ENCODE measurements at places on chromosomes 6 and 20.

DNA sequence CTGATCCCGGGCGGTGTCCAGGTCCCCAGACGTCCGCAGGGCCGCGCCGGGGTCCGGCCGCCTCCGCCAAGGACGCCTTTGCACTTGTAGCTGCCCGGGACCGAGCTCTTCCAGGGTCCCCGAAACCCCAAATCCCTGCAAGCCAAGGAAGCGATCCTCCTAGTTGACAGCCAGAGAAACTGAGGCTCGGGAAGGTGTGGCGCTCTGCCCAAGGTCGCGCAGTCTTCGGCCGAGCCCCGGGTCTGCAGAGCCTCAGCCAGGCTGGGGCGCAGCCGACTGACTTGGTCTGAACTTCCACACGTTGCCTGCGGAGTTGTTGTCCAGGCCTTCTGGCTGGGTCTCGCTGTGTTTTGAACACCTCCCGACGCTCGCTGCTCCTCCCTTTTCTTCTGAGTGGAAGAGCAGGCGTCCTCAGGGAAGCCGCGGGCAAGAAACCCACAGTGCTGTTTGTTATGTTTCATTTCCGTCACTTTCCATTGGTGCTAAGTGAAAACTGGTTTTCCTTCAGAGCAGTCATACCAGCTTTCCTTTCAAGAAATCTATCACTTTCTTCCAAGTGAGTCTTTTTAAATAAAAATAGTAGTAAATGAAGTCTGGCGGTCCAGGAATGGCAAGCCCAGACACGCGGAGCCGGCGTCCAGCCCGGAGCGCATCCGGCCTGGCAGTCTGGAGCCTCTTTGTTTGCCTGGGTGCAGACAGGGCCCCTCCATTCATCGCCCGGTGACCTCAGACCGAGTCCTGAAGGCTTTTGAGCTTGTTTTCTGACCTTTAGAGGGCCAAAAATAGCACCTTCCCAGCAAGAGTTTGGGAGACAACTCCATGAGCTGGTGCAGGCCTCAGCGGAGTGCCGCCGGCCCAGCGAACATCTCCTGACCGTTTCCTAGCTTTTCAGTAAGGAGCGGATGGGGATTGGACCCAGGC lies 698 bp downstream of the FAM210B start:
- no peak for DNase-seq

- peak; percentile 80 for DNase-seq
Measured at GRCh38 chr6:81753711-81754577, 1.5 kb upstream of the TENT5A start.

GRCh38 chr6:31821301-31822035 lies 6.1 kb upstream of the HSPA1B start:
- DNase-seq = no peak

GRCh38 chr6:145427232-145427631 lies 308.1 kb downstream of the EPM2A start:
- no peak for DNase-seq

DNA sequence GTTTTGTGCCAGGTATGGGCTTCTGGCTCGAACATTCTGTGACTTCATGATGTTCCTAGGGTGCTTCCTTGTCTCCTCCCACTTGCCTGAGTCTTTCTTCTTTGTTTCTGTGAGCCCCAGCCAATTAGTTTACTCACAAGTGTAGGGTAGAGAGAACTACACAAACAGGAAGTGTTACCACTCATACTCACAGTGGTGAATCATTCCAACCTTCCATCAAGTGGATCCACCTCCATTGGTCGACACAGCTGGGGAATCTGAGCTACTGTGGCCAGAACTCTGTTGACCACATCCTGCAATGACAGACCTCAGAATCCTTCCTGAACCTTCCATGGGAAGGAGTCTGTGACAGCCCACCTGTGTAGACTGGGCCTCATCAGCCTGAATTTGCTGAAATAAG lies 76.8 kb downstream of the UNC5CL start:
- DNase-seq = no peak

- no peak for DNase-seq
Measured at GRCh38 chr20:17490501-17490900, 40.7 kb downstream of the BFSP1 start.

GRCh38 chr6:37495244-37495934 lies 4.3 kb downstream of the CCDC167 start:
- no peak for DNase-seq

Measured in activated CD8-positive, alpha-beta memory T cell treated with anti-CD3 and anti-CD28 coated beads for 4 hours (primary cell).